ENCODE measurements at places on chromosomes 2 and 18. TPM values are rescaled to one million over a fixed set of nuclear protein-coding genes. Genes with fewer than 3 reads are reported as not detected.

Gene MC2R
- total RNA-seq: not detected

Gene CGREF1
- total RNA-seq: 10.3 TPM

Gene PRSS56
- total RNA-seq: not detected

Gene ABCA12
- total RNA-seq: 1.3 TPM

Gene STK36
- 7.3 TPM for total RNA-seq

Gene SLC5A7
- not detected for total RNA-seq

Gene KRTCAP3
- total RNA-seq: not detected

Gene ANKRD62
- total RNA-seq: not detected

Gene PPP1R1C
- not detected for total RNA-seq

Gene COL4A3
- total RNA-seq: 3.9 TPM

Gene KLHL30
- total RNA-seq: 0.96 TPM

Gene RAB27B
- 0.49 TPM for total RNA-seq

All from Caki2 (cell line).